ENCODE measurements at places on chromosomes 11 and 22.

GRCh38 chr11:119681361-119681910 lies 47.6 kb downstream of the NECTIN1 start:
- no peak for DNase-seq

DNA sequence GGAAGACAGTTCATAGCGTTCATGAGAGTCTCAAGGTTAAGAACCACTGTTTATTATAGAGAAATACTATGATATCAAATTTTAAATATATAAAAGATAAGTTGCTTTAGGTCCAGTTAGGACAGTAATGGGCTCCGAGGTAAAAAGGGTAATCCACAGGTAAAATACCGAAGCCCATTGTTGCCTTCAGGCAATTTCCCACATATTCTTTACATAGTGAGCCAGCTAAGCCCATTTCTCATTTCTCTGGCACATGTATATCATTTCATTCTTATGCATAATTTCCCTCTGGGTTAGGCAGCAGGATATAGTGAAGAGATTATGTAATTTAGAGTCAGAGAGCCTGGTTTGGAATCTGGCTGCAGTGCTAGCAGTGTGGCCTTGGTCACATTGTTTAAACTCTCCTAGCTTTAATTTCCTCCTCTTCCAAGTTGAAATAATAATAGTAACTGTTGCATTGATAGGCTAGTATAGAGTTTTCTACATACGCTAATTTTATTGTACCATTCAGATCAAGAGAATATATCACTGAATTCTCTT lies 7.6 kb upstream of the POU2AF1 start:
- DNase-seq: no peak

DNA sequence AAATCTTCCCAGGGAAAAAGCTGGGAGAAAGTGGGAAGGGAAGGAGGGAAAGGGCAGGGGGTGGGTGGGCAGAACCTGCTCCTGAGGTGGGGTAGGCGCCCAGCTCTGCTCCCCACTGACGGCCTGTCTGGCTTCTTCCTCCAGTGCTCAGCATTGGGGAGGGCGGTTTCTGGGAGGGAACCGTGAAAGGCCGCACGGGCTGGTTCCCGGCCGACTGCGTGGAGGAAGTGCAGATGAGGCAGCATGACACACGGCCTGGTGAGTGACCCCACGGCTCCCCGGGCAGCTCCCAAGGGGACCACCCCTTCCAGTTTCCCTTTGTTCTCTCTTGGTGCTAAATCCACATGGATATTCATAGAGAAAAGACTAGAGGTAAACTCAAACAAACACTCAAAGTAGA lies 25.9 kb downstream of the SHANK3 start:
- no peak for DNase-seq

GRCh38 chr11:10181811-10182210 lies 112.2 kb downstream of the SBF2 start:
- no peak for DNase-seq

GRCh38 chr11:117188620-117189081 lies 10.1 kb downstream of the SIDT2 start:
- DNase-seq: no peak

GRCh38 chr11:87866951-87867350 lies 308.3 kb downstream of the RAB38 start:
- DNase-seq: no peak

- no peak for DNase-seq
Observed at GRCh38 chr11:28632338-28632737, 524.1 kb downstream of the METTL15 start.

DNA sequence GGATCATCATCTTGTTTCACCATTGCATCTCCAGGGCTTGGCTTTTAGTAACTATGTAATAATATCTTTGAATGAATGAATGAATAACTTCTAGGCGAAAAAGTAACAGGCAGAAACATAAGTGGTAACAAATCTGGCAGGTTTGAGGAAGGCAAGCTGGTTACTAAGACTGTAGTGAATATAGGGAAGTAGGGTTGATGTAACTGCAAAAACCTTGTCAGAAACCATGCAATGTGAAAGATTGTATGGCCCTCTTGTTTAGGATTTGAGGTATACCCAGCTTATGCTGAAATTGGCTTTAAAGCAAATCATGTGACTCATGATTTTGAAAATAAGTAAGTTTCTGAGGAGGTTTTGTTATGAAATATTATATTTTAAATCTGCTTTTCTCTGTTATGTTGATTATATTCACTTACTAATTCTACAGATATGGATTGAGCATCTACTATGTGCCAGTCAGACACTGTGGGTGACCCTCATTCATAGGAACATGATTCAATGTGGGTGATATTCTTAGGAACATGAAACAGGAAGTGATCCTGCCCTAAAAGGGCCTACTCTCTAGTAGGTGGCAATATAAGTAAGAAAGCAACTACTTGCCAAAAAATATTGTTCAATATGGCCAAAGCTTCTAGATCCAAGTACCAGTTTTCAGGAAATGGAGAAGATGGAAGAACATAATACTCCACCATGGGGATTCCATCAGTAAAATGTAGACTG lies 115.5 kb upstream of the CCDC90B start:
- no peak for DNase-seq

GRCh38 chr11:27716835-27717234 lies 16.6 kb upstream of the BDNF start:
- DNase-seq: no peak

- DNase-seq: no peak
Observed at GRCh38 chr11:65589444-65590239, 6.0 kb downstream of the KCNK7 start.

GRCh38 chr11:128464878-128465450 lies 122.4 kb downstream of the ETS1 start:
- no peak for DNase-seq

GRCh38 chr11:30560206-30561106 lies 25.7 kb downstream of the MPPED2 start:
- no peak for DNase-seq

Measured in stimulated activated CD4-positive, alpha-beta T cell treated with anti-CD3 and anti-CD28 coated beads, Interleukin-2, amount 100 ng/mL, for 48 hours (primary cell).